Upper lobe of left lung (tissue), 6 donors: ENCODE measurements at places on chromosomes 7 and 10.

GRCh38 chr10:103833731-103834365, 21.5 kb downstream of the SH3PXD2A start:
- H3K27ac ChIP-seq: peak overlapping the region; percentile 55
- H3K4me1 ChIP-seq: peaks cover 47% of the 10 kb centered on the region
- H3K36me3 ChIP-seq: no peaks in the 10 kb centered on the region
- H3K4me3 ChIP-seq: no peak overlapping the region
- DNase-seq: no peak
- no peaks in the 10 kb centered on the region for H3K27me3 ChIP-seq

DNA sequence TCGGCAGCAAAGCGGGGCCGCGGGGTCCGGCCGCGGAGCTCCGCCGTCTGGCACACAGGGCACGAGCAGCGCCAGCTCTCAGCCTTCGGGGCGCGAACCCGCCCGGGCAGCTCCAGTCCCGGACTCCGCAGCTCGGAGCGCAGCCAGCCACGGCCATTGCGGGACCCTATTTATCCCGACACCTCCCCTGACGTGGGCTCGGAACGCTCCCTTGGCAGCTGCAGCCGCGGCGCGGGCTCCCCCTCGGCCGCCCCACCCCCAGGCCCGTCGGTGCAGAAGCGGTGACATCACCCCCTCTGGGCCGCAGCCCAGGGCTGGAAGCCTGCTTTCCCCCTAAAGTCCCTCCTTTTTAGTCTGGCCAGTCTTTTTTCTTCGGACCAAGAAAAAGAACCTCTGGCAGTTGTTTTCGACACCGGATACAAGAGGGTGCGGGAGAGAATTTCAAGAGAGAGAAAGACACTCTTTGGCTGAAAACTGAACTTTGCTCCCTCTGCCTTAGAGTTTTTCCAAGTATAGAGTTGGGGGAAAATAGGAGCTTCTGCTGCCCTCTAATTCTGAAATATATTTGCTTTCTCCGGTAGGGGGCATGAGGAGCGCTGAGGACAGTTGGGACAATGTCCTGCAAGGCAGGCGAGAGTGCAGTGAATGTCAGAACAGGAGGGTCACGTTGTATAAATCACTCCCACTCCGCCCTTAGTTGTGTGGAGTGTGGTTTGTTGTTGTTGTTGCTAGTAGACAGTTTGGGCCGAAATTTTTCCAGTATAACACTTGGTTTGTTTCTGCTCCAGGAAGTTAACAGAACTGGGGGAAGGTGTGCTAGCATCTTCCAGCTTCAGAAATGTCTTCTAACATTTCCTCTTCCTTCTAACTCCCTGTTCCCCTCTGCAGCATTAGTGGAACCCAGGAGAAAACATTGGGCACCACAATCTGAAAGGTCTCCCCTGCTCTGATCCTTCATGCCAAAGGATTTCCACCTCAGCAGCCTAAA, at the start of gene SFRP4:
Gene SFRP4 (minus strand): TSS at position 145 of the 988 bp plus-strand sequence. CDS start 280 bp downstream, outside the sequence.
- H3K4me1 ChIP-seq: peaks cover 29% of the 10 kb centered on the region
- no peaks in the 10 kb centered on the region for H3K27me3 ChIP-seq
- H3K27ac ChIP-seq: peak within 1 kb of the TSS; percentile 19
- H3K4me3 ChIP-seq: peak within 1 kb of the TSS; percentile 36
- no peaks in the 10 kb centered on the region for H3K36me3 ChIP-seq

DNA sequence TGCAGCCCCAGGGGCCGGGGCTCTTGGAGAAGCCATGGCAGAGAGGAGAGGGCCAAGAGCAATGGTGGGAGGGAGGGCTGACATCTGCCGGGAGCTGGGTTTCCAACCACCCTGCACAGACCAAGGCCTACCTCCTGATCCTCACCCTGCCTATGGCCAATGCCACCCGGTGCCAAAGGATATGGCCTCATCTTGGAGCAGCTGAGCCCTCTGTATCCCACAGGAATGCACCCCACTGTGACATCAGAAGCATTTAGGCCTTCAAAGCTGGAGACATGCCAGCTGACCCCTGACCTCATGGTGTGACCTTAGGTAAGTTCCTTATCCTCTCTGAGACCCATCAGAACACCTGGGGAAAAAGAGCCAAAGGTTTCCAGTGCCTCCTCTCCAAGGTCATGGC, 113.6 kb upstream of the ZMIZ1 start:
- H3K36me3 ChIP-seq: no peaks in the 10 kb centered on the region
- H3K27ac ChIP-seq: no peak overlapping the region
- peaks cover 11% of the 10 kb centered on the region for H3K4me1 ChIP-seq
- DNase-seq: no peak
- H3K27me3 ChIP-seq: no peaks in the 10 kb centered on the region

GRCh38 chr7:33107136-33108066, 1.8 kb downstream of the RP9 start:
- peaks cover 24% of the 10 kb centered on the region for H3K4me1 ChIP-seq
- H3K4me3 ChIP-seq: no peak overlapping the region
- no peaks in the 10 kb centered on the region for H3K27me3 ChIP-seq
- no peak overlapping the region for H3K27ac ChIP-seq
- peaks cover 12% of the 10 kb centered on the region for H3K36me3 ChIP-seq

- DNase-seq: no peak
- no peaks in the 10 kb centered on the region for H3K36me3 ChIP-seq
- peaks cover 8% of the 10 kb centered on the region for H3K4me1 ChIP-seq
- H3K27ac ChIP-seq: no peak overlapping the region
Measured at GRCh38 chr10:30355601-30356000, 6.5 kb upstream of the MTPAP start.

- DNase-seq: no peak
- H3K4me1 ChIP-seq: peaks cover 9% of the 10 kb centered on the region
- no peak overlapping the region for H3K4me3 ChIP-seq
- H3K36me3 ChIP-seq: peaks cover 9% of the 10 kb centered on the region
Measured at GRCh38 chr7:734214-734613, 7.1 kb upstream of the PRKAR1B start.

DNA sequence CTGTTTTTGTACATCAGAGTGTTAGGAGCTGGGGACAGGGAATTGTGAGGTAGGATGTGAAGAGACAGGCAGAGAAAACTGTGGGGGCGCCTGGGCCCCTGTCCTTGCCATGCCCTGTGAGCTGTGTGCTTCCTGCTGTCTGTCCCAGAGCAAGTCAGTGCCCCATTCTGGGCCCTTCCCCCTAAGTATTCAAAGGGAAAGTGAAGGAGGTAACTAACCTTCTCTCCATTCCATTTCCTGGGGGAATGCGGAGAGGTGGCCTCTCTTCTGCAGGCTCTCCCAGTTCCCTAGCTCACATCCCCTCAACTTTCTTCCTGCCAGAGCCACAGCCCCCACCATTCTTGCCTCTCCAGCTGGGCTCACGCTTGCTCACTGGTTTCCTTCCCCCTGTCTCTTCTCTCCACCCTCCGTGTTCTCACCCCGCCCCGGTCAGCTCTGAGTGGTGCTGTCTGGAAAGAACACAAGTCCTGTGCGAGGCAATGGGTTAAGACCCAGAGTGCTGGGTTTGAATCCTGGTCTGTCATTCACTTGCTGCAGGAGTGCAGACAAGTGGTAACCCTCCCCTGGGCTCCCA, 9.7 kb upstream of the VSIR start:
- H3K27me3 ChIP-seq: no peaks in the 10 kb centered on the region
- no peak for DNase-seq
- no peaks in the 10 kb centered on the region for H3K36me3 ChIP-seq

DNA sequence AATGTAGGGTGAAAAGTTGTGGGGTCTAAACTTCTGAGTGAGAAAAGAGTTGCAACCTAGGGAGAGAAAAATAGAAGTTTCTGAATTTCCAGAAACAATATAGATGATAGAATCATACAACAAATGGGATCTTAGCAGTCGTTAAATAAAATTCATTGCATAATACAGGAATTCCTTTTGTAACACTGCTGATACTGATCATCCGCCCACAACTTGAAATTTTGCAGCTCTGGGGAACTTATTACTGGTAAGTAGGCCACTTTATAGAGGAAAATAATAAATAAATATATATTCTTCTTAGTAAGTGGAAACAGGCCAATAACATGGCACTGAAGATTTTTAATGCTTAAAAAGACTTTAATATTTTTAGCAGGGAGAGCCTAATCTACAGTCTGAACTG, 81.9 kb upstream of the SMIM30 start:
- no peak overlapping the region for H3K4me3 ChIP-seq
- H3K36me3 ChIP-seq: no peaks in the 10 kb centered on the region
- H3K27me3 ChIP-seq: no peaks in the 10 kb centered on the region
- DNase-seq: no peak
- no peaks in the 10 kb centered on the region for H3K4me1 ChIP-seq

DNA sequence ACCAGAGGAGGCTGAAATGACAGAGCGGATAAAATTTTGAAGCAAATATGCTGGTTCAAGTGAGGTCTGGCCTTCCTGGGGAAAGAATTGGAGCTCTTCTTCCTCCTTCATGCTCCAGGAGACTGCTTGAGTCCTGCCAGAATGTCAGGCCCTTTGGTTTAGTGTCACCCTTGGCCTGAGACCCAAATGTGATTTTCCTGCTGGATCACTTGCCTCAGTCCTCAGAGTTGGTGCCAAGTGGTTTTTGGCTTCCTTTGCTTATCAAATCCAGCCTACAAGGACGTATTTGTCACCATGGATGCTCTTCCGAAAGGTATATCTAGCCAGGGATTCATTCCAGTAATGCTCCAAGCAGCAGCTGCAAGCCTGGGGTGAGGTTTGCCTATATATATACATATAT, 118.4 kb downstream of the PLPP4 start:
- no peak overlapping the region for H3K4me3 ChIP-seq
- H3K27me3 ChIP-seq: no peaks in the 10 kb centered on the region
- H3K4me1 ChIP-seq: no peaks in the 10 kb centered on the region
- no peaks in the 10 kb centered on the region for H3K36me3 ChIP-seq
- DNase-seq: no peak

GRCh38 chr10:92242910-92243671, 47.8 kb downstream of the CPEB3 start:
- H3K36me3 ChIP-seq: no peaks in the 10 kb centered on the region
- no peaks in the 10 kb centered on the region for H3K27me3 ChIP-seq
- no peak overlapping the region for H3K27ac ChIP-seq
- peak overlapping the region; percentile 27 for H3K4me3 ChIP-seq
- no peak for DNase-seq

GRCh38 chr10:106958589-106959361, 205.7 kb downstream of the SORCS1 start:
- no peak for DNase-seq
- no peaks in the 10 kb centered on the region for H3K36me3 ChIP-seq
- no peaks in the 10 kb centered on the region for H3K27me3 ChIP-seq
- H3K27ac ChIP-seq: peak overlapping the region; percentile 52
- H3K4me1 ChIP-seq: no peaks in the 10 kb centered on the region

DNA sequence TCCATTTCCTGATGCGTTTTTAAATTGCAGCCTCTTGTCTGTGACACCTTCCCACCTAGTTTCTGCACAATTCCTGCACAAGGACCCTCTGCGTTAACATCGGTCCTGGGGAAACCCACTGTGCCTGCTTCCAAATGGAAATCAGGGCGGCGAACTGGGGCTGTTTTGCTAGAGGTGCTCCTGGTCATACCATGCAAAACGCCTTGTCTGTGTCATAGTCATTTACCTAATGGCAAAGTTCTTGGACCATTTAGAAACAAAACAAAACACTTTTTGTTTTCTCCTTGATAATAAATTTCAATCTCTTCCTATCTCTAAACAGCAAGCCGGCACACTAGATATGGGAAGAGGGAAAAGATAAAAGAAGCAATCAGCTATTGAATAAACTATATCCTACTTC, 206.9 kb upstream of the KLF14 start:
- peak overlapping the region; percentile 40 for H3K4me3 ChIP-seq
- no peak for DNase-seq
- H3K27ac ChIP-seq: peak overlapping the region; percentile 59

DNA sequence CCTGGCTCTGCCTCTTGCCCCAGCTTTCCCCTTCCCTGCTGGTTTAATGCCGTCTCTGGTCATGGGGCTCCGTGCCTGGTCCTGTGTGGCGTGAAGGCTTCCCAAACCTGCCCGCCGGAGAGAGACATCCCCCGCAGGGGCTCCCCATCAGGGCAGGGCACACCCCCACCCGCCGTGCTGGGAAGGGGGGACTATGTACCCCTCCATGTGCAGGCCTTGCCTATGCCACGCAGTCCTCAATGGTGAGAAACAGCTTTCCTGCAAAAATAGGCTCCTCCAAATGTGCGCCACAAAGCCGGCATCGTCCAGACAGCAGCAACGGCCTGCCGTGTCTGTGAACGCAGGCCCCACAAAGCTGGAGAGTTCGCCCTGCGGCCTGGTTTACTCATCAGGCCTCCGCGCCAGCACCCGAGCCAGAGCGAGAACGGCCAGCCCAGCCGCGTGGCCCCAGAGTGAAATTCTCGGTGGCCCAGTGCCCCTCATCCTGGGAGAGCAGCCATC, 313.4 kb downstream of the DNAJB6 start:
- no peaks in the 10 kb centered on the region for H3K27me3 ChIP-seq
- no peaks in the 10 kb centered on the region for H3K36me3 ChIP-seq
- no peak for DNase-seq
- no peaks in the 10 kb centered on the region for H3K4me1 ChIP-seq

GRCh38 chr10:53406532-53406931, 633.9 kb upstream of the MBL2 start:
- H3K27ac ChIP-seq: no peak overlapping the region
- no peak overlapping the region for H3K4me3 ChIP-seq
- H3K36me3 ChIP-seq: no peaks in the 10 kb centered on the region

DNA sequence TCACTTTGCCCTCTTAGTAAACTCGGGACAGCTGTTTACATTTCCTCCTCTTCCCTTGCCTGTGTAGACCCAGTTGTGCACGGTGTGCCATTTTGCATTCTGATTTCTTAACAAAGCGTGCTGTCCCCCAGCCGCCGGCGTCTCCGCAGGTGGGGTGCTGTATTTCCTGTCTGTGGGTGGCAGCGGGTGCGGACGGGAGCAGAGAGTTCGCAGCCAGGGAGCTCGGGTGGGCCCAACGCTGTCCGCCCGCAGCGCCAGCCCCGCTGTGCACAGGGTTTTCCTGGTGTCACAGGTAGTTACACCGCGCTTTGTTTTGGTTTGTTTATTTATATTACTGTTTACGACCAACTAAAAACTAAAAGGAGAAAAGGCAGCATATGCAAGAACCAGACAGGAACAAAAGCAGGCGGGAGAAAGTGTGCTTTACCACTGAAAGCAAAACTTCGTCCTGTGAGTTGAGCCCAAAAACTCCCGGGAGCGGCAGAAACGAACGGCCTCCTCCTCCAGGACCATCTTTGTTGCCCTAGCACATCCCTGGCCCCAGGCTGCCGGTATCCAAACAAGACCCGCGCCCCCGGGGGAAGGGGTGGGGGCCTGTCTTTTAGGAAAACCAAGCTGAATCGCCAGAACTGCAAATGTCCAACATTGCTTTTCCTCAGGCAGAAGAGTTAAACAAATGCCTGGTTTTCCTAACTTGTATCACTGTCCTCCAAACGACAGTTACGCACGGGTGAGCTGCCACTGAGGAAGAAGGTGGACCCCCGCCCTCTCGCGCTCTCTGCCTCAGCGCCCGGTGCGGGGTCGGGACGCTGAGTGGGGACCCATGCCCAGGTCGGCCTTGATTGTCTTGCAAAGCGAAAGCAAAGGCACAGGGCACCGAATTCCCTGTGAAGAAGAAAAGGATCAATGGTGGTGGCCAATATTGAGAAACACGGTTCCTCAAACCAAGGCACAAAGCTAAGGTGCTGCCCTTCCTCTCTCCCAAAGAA, 45.9 kb upstream of the DRGX start:
- no peak overlapping the region for H3K27ac ChIP-seq
- peak; percentile 71 for DNase-seq
- no peaks in the 10 kb centered on the region for H3K4me1 ChIP-seq
- peak overlapping the region; percentile 6 for H3K4me3 ChIP-seq
- H3K36me3 ChIP-seq: no peaks in the 10 kb centered on the region
- H3K27me3 ChIP-seq: no peaks in the 10 kb centered on the region
